Stomach (tissue), 19 donors: ENCODE measurements at places on chromosomes 7 and 10. TPM values are rescaled to one million over a fixed set of nuclear protein-coding genes. Genes with fewer than 3 reads are reported as not detected.

VAX1 gene
- polyA plus RNA-seq, result not detected

POLR3A gene
- 3.0 TPM for polyA plus RNA-seq

IL6 gene
- 9.2 TPM for polyA plus RNA-seq

TAC1 gene
- not detected for polyA plus RNA-seq

TRIL gene
- 1.1 TPM for polyA plus RNA-seq

ACTL6B gene
- 1.2 TPM for polyA plus RNA-seq

PGAM2 gene
- polyA plus RNA-seq, result 5.8 TPM

CACNA2D1 gene
- polyA plus RNA-seq, result 1.8 TPM

CLDN15 gene
- polyA plus RNA-seq, result 4.4 TPM

TCERG1L gene
- polyA plus RNA-seq, result not detected

C10orf67 gene
- not detected for polyA plus RNA-seq

GPC2 gene
- polyA plus RNA-seq, result not detected

CCDC126 gene
- 3.5 TPM for polyA plus RNA-seq

PHTF2 gene
- 2.0 TPM for polyA plus RNA-seq

AKR1C1 gene
- polyA plus RNA-seq, result 378 TPM

CTAGE6 gene
- polyA plus RNA-seq, result not detected

CUX1 gene
- 33.8 TPM for polyA plus RNA-seq
